ENCODE measurements at places on chromosomes 3 and 15.

DNA sequence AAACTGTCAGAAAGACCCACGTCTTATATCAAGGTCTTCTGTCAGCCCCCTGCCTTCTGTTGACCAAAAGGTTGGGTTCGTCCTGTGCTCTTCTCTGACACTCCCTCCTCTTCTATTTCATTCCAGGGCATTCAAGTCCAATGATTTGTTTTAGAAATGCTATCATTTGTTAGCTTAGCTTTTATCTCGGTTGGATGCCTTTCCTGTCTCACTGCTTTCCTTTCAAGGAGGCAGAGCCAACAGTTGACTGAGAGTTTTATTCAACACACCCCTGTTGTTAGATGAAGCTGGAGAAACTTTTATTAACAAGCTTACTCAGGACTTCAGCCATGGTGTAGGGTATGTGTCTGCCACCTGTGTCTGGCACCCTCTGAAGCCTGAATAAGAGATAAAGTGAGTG lies 112.0 kb upstream of the SLC7A14 start:
- DNase-seq: no peak
- H3K27ac ChIP-seq: no peak overlapping the region
- H3K27me3 ChIP-seq: no peaks in the 10 kb centered on the region
- no peaks in the 10 kb centered on the region for H3K4me1 ChIP-seq
- no peaks in the 10 kb centered on the region for H3K36me3 ChIP-seq
- H3K4me3 ChIP-seq: no peak overlapping the region

DNA sequence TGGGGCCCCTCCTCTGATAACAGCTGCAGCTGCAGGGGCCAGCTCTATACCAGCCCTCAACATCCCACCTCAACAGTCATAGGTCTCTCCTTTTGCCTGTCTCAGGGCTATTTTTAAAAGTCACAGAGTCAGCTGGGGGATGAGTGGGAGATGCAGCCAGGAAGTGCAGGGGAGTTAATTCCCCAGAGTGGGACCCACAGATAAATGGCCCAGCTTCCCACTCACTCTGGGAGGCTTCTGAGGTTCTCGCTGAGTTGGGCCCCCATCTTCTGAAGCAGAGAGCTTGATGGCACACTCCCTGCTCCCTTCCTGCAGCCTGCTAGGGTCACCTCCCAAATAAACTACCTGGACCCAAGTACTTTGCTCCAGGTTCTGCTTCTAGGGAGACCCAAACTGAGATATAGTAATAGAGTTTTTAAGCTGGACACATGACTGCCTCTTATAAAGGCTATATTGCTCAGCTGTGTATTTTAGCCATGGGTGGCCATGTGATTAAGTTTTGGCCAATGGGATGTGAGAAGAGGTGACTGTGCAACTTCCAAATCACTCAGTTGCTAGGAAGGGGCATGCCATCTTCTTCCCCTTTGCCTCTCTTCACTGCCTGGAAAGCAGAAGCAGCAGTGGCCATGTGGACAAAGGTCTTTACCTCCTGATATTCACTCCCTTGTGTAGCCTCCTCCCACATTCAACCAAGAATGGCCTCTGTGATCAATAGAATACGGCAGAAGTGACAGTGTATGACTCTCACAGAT lies 15.5 kb upstream of the VIPR1 start:
- H3K4me1 ChIP-seq: no peaks in the 10 kb centered on the region
- H3K36me3 ChIP-seq: no peaks in the 10 kb centered on the region
- peaks cover 14% of the 10 kb centered on the region for H3K27me3 ChIP-seq

DNA sequence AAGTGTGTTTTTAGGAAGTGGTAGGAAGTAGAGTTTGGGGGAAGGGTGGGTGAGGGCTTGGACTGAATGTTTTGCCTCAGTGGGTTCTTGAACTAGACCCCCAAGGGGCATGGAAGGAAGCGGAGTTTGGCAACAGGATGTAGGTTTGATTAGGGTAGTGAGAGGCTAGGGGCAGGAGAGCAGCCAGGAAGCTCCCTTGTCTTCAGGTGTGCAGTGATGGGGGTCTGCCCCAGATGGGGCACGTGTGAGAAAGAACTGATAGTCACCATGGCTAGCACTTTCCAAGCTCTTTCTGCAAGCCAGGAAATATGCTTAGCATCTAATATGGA lies 4.7 kb downstream of the ZSCAN2 start:
- no peaks in the 10 kb centered on the region for H3K27me3 ChIP-seq
- peak overlapping the region; percentile 17 for H3K4me3 ChIP-seq
- DNase-seq: no peak
- no peak overlapping the region for H3K27ac ChIP-seq
- H3K36me3 ChIP-seq: peaks cover 33% of the 10 kb centered on the region
- H3K4me1 ChIP-seq: peaks cover 52% of the 10 kb centered on the region

- no peak overlapping the region for H3K27ac ChIP-seq
- H3K4me3 ChIP-seq: no peak overlapping the region
- H3K27me3 ChIP-seq: no peaks in the 10 kb centered on the region
These were observed 60.8 kb downstream of the MINDY4B start for GRCh38 chr3:150844484-150844883.

- no peak overlapping the region for H3K27ac ChIP-seq
- H3K27me3 ChIP-seq: peaks cover 14% of the 10 kb centered on the region
- DNase-seq: no peak
- H3K4me3 ChIP-seq: no peak overlapping the region
- H3K4me1 ChIP-seq: peaks cover 13% of the 10 kb centered on the region
These were observed 9.9 kb downstream of the KY start for GRCh38 chr3:134640872-134641470.

DNA sequence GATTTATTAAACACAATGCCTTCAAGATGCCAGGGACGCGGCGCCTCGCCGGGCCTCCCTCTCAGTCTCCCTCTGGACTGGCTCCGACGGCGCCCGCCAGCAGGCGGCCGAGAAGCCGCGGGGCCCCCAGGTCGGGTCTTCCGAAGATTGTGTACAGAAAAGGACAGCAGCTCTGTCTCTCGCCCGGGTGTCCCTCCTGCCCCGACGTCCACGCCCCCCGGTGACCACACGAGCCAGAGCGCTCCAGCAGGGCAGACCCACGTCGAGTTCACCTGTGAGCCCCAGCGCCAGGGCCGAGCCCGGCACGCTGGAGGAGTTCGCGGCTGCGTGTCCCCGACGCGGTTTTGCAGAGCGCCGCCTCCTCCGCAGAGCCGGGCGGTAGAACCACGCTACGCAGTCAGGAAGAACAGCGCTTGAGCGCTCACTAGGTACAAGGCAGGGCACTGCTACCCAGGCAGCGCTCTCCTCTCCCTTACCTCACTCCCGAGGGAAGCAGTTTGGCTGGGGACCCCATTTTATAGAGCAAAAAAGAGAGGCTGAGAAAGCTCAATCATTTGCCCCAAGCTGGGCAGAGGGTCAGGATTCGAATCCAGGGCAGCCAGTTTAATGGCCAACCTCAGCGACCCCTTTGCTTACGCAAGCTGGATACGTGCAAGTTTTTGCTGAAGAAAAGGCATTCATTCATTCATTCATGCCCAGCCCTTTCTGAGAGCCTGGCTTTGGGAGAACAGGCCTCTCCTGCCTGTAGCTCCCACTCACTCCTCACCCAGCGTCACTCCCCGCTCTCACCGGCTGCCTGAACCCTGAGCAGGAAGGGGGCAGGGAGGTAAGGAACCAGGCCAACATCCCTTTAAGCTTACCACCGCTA lies 3.0 kb upstream of the TLE3 start:
- peak overlapping the region; percentile 88 for H3K27ac ChIP-seq
- H3K27me3 ChIP-seq: peaks cover 9% of the 10 kb centered on the region
- peak; percentile 50 for DNase-seq
- H3K36me3 ChIP-seq: peaks cover 1% of the 10 kb centered on the region
- H3K4me1 ChIP-seq: peaks cover 37% of the 10 kb centered on the region
- H3K4me3 ChIP-seq: peak overlapping the region; percentile 40
